ENCODE measurements at places on chromosomes 6 and 20.

DNA sequence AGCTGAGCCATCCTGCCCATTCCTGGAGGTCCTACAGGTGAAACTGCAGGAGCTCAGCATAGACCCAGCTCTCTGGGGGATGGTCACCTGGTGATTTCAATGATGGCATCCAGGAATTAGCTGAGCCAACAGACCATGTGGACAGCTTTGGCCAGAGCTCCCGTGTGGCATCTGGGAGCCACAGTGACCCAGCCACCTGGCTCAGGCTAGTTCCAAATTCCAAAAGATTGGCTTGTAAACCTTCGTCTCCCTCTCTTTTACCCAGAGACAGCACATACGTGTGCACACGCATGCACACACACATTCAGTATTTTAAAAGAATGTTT lies 44.0 kb downstream of the SIRPA start:
- DNase-seq = no peak

- DNase-seq = no peak
These were observed at the start of gene CD24 for GRCh38 chr6:106974336-106974998. Gene CD24 (minus strand): TSS chr6:106974729. CDS start chr6:106974646, 83 bp downstream.

DNA sequence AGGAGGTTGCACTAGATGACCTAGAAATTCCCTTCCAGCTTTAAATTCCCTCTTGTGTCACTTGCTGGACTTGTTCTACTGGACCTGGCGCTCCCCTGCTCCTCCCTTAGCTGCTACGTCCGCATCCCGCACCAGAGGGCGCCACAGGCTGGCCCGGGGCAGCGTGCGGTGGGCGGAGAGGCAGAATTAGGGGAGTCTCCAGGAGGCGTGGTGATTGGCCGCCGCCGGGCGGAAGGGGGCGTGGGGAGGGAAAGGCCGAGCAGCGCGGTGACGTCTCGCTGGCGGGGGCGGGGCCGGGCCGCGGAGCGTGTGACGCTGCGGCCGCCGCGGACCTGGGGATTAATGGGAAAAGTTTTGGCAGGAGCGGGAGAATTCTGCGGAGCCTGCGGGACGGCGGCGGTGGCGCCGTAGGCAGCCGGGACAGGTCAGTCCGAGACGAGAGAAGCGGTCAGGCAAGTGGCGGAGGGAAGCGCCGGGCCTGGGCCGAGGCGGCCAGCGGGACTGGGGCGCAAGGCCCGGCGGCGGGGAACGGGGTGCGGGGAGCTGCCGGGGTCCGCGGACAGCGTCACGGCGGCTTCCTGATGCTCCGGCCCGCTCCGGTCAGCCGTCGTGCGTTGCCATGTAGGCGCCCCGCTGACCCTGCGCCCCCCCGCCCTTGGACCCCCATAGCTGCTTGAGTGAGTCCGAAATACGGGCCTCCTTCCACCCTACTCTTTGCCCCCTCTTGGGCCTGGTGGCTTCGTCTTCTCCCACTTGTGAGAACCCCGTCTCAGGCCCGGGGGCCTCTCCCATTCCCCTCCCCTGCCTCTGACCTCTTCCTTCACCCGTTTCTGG lies at the start of gene PPARD:
PPARD (plus strand) TSS at position 301 of the 834 bp plus-strand sequence. CDS start 68,530 bp downstream, outside the sequence.
- peak; percentile 78 for DNase-seq

DNA sequence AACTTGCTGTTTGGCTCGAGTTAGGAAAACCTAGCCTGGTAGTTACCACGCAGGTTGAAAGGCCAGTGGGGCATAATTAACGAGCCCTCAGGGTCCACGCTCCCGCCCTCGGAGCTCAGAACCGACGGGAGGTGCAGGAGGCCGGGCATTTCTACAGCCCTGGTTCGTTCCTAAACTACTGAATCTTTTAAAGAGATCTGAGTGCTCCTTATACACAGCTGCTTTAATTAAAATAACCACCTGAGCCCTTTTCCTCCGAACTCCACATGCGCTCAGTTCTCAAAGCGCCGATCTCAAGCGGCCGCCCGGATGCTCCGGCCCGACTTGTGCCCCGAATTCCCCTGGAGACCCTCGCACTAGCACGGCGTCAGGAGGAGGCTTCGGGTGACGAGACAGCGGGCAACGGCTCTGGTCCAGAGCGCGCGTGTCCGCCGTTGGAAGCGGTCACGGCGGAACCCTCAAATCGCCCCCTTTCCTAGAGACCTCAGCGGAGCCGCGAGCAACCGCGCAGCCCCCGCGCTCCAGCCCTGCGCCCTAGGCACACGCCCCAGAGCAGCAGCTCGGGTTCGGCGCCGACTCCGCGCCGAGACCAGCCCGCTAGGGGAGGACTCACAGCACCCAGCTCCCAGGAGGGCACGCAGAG lies 397 bp downstream of the WDR27 start:
- no peak for DNase-seq

- DNase-seq = no peak
These were observed 164.4 kb downstream of the ZFAND3 start for GRCh38 chr6:37983720-37984501.

DNA sequence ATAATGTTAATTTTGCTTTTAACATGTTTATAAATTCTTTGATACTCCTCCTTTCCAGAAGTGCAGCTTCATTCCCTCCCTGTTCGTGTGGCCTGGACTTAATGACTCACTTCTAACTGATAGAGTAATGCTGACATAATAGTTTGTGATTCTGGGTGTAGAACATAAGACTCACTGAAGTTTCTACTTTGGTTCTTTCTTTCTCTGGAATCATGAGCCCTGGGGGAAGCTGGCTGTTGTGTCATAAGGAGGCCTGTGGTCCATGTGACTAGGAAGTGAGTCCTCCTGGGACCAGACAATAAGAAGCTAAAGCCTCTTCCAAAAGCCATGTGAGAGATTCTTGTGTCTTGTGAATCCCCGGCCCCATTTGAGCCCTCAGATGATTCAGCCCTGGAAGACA lies 30.5 kb upstream of the HLA-G start:
- DNase-seq = no peak

- DNase-seq = no peak
These were observed 4.8 kb downstream of the BCAS1 start for GRCh38 chr20:54065601-54066038.

DNA sequence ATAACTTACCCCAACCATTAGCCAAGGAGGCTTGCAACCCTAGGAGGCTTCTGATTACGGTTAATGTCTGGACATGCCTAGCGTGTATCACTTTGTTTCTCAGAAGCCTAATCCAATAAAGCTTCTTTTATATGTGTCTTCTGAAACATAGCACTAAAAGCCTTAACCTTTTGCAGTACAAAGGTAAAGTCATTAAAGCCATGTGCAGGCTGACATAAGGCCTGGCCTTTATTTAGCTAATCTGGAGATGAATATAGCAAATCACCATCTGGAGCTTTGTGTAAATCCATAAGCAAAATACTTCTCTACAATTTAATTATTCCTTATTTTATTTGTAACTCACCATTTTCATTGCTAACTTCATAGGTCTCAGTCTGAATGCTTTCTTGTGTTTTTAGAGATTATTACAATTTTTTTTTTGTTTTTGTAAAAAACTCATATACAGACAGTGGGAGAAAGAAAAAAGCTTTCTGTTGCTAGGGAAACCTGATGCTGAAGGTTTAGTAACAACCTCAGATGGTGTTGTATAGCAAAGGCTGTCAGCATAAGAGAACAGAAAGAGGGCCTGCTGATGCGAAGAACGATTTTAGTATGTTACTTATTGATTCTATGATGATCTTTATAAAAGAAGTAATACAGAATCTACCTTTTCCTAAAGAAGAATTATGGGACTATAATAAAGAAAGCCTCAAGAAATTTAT lies at the start of gene EYS:
EYS (minus strand) TSS at position 101 of the 701 bp plus-strand sequence. CDS start 211,816 bp downstream, outside the sequence.
- no peak for DNase-seq

DNA sequence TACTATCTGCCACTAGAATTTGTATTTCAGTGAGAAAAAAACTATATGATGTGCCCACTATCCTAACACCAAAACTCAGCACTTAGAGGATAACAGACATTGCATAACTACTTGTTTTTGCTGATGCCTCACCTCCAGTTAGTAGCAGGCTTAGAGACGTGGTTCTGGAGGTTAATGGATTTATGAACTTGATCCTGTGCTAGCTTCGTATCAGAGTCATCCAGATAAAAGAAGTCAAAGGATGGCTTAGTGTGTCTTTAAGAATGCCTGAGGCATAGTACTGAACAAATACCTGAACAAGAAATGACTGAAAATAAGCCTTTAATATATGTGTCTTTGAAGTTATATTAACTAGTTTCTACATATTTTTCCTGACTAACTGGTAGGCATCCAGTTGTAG lies 414.9 kb upstream of the PTCHD4 start:
- DNase-seq = no peak

DNA sequence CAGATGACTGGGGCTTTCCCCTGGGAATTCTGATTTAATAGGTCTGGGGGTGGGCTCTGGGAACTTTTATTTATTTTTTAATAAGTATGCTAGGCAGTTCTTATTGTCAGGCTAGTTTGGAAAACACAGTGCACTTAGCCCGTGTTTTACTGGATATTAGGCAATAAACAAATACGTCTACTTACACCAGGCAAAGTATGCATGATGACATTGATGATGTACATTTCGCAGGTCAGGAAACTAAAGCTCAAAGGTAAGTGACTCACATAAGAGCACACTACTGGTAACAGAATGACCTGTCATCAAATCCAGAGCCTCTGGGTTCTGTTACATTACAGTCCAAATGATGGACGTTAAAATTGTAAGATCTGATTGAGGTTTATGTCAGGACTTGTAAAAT lies 144.4 kb upstream of the EXOC2 start:
- no peak for DNase-seq

GRCh38 chr20:64057628-64058498 lies 5.1 kb upstream of the TCEA2 start:
- peak; percentile 34 for DNase-seq

- DNase-seq = no peak
These were observed 1.6 kb upstream of the SOBP start for GRCh38 chr6:107488174-107488874.

- no peak for DNase-seq
These were observed 320.7 kb downstream of the CBLN4 start for GRCh38 chr20:55684578-55684977.

DNA sequence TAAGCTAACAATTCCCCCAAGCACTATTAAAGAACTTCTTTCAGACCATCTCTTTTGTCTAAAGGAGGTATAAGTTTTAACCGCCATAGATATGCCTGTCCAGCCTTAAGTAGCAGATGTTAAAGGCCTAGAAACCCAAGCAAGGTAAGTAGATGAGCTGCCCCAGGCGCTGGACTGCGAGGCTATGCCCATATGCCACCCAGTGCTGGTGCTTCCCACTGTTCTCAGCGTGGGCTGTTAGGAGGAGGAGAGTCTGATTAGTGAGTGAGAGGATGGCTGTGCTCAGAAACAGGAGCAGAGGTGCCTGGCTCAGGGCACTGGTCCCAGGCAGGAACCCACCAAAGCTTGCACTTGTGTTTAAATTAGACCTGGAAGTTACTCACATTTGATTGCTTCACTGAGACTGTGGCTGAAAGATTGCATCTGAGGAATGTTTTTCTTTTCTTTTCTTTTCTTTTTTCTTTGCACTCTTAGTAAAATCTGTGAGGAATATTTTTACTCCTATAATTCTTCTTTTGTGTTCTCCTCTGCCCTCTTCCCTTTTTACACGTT lies 32.2 kb downstream of the PRPH2 start:
- no peak for DNase-seq

DNA sequence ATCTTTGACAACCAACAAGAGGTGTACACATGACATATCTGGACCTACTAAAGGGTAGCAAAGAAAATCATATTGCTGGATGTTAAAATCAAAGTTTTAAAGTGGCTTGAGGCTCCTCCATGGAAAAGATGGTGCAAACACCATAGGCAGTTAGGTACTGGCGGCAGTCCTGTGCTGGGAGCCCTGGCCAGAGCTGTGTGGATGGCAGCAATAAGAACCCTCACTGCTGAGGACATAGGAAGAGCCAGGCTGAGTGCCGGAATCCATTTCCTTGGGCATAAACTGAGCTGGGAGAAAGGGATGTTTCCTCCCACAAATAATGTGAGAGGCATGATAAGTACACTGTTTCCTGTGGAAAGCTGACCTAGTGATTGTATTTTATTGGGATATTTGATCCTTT lies 89.9 kb downstream of the ARID1B start:
- DNase-seq = no peak

DNA sequence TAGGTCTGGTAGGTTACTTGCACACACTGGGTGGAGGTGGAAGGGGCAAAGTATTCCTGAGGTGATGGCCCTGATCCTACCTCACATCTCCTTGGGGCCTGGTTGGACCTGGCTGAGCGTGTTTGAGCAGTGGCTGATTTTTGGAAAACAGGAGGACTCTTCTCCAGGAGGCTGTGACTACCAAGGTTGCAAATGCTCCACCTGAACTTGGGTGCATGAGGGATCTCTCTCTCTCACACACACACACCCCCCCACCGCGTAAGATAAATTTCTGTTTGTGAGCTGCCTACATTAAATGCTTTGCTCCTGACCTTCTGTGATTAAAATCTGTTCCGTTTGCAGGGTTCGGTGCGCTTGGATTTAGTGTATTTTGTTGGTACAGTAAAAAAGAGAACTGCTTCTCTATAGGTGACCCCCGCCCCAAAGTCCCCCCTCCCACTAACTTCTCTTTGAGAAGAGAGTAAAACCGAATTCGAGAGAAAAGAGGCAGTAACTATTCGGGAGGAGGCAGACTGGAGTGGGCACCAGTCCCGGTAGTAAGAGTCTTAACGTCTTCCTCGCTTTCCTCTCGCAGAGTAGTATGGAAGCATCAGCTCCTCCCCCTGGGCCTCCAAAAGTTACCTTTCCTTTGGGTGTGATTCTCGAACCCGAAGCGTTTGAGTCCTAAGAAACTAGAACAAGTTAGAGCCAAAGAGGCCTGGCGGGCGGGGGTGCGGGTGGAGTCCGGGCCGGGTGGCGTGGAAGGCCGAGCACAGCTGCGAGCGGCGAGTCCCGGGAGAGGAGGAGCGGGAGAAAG lies 585 bp upstream of the DSE start:
- DNase-seq = no peak

DNA sequence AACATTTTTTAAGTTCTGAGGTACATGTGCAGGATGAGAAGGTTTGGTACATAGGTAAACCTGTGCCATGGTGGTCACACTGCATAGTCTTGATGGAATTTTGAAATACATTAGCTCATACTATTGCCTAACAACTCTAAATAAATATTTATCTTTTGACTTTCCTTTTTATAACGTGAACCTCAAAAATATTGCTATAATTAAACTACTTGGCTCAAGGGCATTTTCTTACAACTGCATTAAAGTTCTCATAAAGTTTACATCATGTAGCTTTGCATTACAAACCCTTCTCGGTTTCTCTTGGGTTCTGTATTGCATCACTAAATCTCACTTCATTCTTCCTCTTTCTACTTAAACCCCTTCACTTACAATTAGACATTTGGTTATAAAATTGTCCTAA lies 636.0 kb upstream of the PTCHD4 start:
- no peak for DNase-seq

- no peak for DNase-seq
These were observed 112.0 kb upstream of the SNX9 start for GRCh38 chr6:157711060-157711459.

GRCh38 chr6:134621858-134622257 lies 303.9 kb upstream of the SGK1 start:
- no peak for DNase-seq

DNA sequence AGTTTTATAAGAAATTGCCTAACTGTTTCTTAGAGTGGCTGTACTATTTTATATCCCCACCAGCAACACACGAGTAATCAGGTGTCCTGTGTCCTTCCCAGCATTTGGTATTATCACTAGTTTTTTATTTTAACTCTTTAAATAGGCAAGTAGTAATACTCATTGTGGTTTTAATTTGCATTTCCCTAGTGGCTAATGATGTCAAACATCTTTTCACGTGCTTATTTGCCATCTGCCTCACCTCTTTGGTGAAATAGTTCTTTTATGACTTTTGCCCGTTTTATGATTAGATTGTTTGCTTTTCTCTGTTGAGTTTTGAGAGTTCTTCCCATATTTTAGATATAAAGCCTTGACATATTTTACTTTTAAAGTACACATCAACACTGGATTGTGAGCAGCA lies 57.8 kb downstream of the GCLC start:
- no peak for DNase-seq

- DNase-seq = no peak
These were observed 18.1 kb upstream of the HBS1L start for GRCh38 chr6:135072753-135073152.
